ENCODE measurements at places on chromosomes 7 and 10.

DNA sequence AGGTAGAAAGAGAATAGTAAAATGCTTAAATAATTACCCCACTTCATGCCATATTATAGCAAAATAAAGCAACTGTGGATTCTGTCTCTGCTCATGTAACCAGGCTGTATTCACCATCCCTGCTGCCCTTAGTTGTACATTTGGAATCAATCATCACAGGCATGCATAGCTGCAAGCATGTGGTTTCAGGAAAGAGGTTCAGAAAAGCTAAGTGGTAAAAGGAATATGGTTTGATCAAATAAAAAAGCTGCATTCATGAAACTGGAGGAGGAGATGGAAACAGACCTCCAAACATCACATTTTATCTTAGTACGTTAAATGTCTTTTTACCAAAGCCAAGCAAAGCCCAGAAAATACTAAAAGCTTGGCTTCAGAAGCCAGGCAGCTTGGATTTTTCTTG, 81.3 kb downstream of the ADAM22 start:
- DNase-seq: no peak

DNA sequence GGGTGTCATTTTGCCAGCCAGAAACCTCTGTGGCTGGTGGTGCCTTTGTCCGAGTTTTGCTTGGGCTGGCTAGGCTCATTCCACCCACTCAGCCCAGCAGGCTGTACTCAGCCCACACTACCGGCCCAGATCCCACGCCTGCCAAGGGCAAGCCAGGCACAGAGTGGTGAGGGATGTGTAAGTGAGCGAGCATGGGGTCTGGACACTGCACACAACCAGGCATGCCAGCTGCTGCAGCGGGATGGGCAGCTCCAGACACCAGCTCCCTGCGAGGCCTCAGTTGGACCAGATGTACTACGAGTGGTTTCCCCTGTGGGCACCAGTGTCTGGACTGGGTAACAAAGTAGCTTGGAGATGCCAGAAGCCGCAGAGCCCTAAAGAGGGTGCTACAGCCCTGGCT, 134.2 kb upstream of the C7orf33 start:
- DNase-seq: no peak

DNA sequence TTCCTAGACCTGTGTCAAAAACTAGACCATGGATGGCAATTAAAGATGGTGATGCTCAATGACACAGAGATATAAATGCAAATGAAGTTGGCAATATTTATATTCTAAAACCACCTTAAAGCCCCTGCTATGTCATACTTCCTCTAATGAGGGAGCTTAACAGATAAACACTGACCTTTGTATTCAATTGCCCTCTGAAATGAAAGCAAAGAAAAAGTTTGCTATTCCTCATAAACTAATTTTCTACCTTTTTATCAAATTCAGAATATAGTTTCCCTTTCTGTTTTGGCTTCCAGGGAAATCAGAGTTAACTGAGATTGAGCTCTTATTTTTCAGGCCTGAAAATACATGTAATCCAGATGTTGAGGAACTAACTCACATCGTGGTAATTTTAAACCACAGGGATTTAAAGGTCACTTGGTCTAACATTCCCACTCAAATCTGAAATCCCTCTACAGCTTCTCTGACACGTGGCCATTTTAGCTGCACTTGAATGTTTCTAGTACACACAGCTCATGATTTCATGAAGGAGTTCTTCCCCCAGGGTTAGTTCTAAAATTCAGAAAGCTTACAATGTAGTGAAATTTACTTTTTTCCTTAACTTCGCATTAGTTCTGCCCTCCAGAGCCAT, 37.9 kb upstream of the ABCB5 start:
- no peak for DNase-seq

GRCh38 chr7:132537456-132538145, 38.7 kb downstream of the PLXNA4 start:
- DNase-seq: no peak

DNA sequence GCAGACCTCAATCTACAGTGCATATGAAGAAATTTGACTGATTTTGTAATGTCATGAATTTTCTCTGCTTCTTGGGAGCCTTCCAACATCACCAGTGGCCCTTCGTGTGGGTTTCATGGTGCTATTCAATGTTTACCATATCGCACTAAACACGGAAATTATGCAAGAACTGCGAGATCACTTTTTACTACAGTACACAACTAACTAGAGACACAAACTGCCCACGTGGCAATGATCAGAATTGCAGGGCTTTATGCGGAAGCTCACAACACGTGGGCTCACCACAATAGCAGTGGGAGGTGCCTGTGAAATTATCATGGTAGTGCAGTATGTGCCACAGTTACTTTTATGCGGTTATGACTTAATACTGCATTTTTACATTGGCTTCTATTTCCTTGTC, 449.7 kb upstream of the KLF6 start:
- DNase-seq: no peak

DNA sequence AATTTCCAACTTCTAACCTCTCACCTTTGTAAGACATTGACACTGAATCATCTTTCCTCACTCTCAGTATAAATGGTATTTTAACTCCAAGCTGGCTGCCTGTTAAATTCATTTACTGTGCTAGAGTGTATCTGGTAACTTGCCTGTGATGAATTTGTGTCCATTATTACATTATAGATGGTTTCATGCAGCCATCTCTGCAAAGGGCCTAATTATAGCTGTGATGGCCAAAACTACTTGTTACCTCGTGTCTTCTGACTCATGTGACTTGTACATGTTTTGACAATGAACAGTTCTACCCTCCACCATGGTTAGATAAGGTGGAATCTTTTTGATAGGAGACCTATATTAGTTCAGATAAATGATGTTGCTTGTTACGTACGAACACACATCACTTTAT, 392.0 kb downstream of the PAXIP1 start:
- no peak for DNase-seq

GRCh38 chr7:141361960-141362359, 189.2 kb upstream of the AGK start:
- no peak for DNase-seq

DNA sequence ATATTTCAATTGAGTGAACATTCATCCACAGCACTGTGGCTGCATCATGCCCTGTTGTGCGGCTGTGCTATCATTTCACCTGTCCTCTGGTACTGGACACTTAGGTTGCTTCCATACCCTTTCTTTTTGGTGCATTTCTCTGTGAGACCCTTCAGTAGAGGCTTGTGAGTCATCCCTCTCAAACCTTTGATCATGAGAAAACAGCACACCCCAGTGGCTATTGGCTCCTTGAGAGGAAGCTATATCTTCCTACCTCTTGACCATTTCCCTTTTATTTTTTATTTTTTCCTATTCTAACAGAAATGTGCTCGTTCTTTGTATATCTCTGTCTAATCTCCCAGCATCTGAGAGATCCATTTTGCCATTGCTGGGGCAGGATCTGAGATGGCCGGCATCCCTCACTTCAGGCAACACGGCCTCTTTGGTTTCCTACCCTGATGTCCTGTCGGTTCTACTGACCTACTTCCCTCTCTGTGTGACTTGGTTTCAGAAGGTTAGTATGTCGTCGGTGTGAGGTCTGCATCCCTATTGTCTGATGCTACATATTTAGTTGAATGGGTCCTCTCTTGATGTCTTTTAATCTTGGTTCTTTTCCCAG, 23.8 kb upstream of the PIK3AP1 start:
- no peak for DNase-seq

- DNase-seq: no peak
These were observed 23.1 kb downstream of the GLRX3 start for GRCh38 chr10:130159192-130159794.

DNA sequence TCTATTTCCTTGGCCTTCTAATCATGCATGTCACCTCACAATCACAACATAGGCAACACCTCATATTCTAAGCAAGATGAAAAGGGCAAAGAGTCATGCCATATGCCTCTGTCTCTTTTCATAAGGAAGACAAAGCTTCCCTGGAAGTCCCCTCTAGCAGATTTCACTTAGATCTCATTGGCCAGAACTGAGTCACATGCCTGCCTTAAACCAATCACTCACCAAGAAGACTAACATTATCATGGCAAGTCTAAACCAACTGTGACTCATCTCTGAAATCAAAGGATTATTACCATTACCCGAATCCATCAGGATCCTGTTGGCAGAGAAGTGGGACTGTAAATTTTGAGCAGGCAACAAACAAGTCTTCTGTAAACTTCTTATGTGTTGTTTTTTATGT, 27.8 kb downstream of the CAV1 start:
- no peak for DNase-seq
